ENCODE measurements at places on chromosomes 11 and 22. TPM values are rescaled to one million over a fixed set of nuclear protein-coding genes. Genes with fewer than 3 reads are reported as not detected.

The CADM1 gene
- total RNA-seq, result 21.8 TPM

The OR4D6 gene
- not detected for total RNA-seq

The MMP12 gene
- 0.04 TPM for total RNA-seq

The KRTAP5-10 gene
- not detected for total RNA-seq

The GLB1L3 gene
- 0.04 TPM for total RNA-seq

The UBE2L3 gene
- total RNA-seq, result 78.8 TPM

The CAPN5 gene
- total RNA-seq, result 7.1 TPM
